ENCODE measurements at places on chromosomes 3 and 15. TPM values are rescaled to one million over a fixed set of nuclear protein-coding genes. Genes with fewer than 3 reads are reported as not detected.

DMXL2 gene
- total RNA-seq: 10.5 TPM

RTP3 gene
- total RNA-seq: not detected

KBTBD13 gene
- total RNA-seq: not detected

NKTR gene
- total RNA-seq: 32.2 TPM

GOLGA6D gene
- total RNA-seq: not detected

RARB gene
- 1.4 TPM for total RNA-seq

RASGRP1 gene
- total RNA-seq: 1.1 TPM

FETUB gene
- total RNA-seq: not detected

- H3K4me1 ChIP-seq: peaks cover 63% of the 10 kb centered on the region
- no peak for DNase-seq
- peaks cover 35% of the 10 kb centered on the region for H3K36me3 ChIP-seq
- peak overlapping the region; percentile 85 for H3K27ac ChIP-seq
These were observed 10.2 kb downstream of the EDEM1 start for GRCh38 chr3:5197470-5198312.

DNA sequence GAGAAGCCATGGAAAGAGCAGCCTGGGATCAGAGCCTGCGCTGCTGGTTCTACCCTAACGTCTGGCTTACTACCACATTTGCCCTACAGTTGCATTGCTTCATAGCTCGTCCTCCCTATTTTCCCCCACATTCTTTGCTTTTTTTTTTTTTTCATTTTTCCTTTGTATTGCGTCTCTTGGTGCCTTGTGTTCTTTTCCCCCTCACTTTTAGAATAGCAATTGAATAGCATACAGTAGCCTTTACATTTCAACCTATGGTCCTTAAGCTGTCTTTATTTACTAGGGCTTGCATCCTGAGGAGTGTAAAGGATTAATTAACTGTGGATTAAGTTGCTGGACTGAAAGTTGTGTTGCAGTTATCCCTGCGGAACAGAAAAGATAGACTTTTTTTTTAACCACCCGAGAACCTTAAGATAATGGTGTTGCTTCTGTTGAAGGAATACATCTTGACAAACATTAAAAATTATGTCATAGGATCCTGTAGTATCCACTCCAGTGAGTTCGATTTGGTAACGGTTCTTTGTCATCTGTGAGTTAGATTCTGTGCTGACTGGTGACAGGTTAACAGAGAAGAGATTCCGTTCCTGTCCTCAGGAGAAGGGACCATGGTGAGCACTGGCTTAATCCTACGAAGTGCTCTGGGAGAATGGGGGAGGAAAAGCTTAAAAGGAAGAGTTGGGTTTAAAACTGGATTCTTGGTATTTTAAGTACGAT lies 417.4 kb upstream of the NAALADL2 start:
- no peak for DNase-seq
- peaks cover 31% of the 10 kb centered on the region for H3K4me1 ChIP-seq
- H3K27ac ChIP-seq: no peak overlapping the region

DNA sequence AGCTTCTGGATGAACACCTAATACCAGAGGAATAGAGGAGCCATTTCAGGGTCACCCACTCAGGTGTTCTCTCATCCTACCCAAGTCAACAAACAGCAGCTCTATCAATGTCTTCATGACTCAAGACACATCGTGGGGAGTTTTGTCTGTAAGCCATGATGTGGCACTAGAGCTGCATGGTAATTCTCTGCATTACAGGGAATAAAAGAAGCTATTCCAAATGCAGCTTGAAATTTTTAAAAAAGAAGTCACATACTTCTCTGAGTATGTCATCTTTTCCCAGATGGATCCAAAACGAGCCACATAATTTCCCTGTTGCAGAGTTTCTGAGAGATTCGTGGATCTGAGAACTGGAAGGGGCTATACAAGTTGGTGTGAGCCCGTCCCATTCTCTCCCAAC lies 6.1 kb upstream of the THSD4 start:
- no peak overlapping the region for H3K27ac ChIP-seq
- peaks cover 64% of the 10 kb centered on the region for H3K4me1 ChIP-seq
- peak; percentile 79 for DNase-seq
- H3K36me3 ChIP-seq: no peaks in the 10 kb centered on the region

DNA sequence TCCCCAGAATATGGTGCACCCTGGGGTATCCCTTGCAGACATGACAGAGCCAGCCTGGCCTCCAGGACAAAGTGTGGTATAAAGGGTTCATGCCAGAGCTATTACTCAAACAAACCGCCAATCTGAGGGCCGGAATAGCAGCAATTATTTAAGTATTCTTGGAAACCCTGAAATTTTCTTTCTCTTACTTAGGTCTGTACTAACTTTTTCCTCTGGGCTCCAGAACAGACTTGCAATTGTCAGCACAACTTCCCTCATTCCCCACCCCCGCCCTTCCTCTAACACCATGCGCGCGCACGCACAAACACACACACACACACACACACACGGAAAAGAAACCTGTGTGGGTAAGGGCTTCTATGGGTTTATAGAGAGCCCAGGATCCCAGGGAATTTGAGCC lies 56.3 kb downstream of the ISG20 start:
- peaks cover 19% of the 10 kb centered on the region for H3K27me3 ChIP-seq
- peak overlapping the region; percentile 47 for H3K27ac ChIP-seq
- peak; percentile 61 for DNase-seq

DNA sequence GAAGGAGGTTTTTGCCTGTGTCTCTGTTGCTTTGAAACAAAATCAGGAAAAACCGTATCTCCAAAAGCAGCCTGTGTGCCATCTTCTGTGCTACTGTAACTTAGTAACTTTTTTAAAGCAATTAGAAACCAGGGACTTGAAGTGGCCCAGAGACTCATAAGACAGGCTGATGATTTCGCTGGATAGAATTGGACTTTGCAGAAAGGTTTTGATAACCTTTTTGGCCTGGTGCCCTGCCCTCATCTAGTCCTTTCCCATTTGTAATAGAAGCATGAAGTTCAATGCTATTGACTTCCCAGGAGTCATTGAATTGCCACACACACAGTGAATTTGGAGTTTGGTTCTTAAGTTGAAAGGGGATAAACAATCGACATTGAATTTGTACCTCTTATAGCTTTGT lies 157.2 kb downstream of the PTPRG start:
- no peak overlapping the region for H3K27ac ChIP-seq
- no peak for DNase-seq
- H3K27me3 ChIP-seq: no peaks in the 10 kb centered on the region
- no peak overlapping the region for H3K4me3 ChIP-seq
- 0 out of 2 replicates have a peak, but pooled peaks cover 4% of the 10 kb centered on the region for H3K36me3 ChIP-seq

DNA sequence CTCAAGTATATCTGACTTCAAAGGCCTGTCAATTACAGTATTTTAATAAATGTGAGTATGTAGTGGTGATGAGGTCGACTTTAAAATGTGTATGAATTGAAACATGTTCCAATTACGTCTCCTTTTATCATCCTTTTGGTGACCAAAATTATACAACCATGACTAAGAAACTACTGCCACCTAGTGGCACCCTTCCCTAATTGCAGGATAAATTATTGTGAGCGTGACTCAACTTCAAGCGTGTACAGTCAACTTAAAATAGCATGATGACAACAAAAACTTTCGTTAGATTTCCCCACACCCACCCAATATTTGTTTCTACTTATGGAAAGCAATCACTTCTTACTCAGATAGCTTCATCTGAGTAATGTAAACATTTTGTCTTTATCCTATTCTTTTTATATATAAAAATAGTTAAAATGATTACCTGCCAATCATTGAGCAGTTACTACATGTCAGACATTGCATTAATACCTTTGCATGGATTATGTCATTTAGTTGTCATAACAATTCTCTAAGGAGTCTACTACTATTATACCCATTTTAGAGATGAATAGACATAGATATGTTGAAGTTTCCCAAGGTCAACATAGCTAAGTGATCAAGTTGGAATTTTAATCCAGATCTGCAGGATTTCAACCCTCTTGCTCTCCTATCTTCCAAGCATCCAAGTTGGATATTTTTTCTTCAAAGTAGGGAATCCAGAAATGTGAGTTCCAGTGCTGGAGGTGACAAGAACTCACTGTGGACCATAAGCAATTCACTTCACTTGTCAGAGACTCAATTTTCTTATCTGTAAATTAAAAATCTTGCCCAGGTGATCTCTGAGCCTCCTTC lies 106.0 kb downstream of the MEX3B start:
- peaks cover 3% of the 10 kb centered on the region for H3K27me3 ChIP-seq
- peaks cover 29% of the 10 kb centered on the region for H3K4me1 ChIP-seq
- H3K27ac ChIP-seq: peak overlapping the region; percentile 42
- H3K36me3 ChIP-seq: no peaks in the 10 kb centered on the region
